ENCODE measurements at places on chromosomes 4 and X.
A peak's percentile ranks its signal among the peaks of the same experiment; 100 is the strongest.

DNA sequence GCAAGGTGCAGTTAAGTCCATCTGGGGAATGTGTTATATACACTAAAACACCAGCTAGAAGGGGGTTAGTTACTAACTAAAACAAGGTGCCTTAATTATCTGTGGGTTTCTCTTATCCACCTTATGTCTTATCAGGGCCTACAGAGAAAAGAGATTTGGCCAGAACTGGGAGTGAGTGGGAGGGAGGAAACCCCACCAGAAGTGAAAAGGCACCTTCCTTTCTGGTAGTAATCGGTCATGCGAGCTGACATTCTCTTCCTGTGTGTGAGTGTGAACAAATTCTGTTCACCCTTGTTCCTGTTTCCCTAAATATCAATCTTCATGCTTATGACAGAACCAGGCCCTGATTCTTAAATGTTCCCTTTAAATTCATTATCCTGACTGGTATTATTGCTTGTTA, 43.5 kb downstream of the SRPX2 start:
- no peak for DNase-seq

DNA sequence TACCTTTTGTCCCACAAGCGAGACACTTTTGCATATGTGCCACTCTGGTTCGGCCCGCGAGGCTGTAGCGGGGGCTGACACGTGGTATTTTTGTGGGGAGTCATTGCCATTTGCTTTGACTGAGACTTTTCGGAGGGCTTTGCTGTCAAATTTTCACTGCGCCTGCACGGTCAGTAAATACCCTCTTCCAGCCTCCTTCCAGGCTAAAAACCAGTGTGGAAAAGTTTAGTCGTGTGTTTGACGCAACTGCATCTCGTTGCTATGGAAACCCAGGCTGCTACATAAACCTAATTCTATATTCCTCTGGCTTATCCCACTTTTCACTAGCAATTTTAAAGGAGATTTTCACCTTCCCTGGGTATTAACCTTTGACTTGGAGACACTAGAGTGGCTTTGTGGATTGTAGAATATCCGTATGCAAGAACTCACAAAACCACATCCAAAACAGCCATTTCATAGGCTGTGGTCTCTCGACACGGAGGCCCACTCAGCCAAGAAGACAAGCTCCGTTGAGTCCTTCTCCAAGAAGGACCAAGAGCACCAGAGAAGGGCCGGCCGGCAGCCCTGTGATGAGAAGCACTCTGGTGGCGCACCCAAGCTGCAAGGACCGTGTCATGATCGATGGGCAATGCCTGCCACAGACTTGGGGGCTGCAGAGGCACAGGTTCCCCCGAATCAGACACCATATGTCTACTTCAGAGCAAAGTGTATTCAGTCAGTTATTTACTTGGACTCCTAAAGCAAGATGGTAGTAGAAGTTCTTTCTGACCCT, 38.4 kb upstream of the ENPP6 start:
- no peak for DNase-seq

DNA sequence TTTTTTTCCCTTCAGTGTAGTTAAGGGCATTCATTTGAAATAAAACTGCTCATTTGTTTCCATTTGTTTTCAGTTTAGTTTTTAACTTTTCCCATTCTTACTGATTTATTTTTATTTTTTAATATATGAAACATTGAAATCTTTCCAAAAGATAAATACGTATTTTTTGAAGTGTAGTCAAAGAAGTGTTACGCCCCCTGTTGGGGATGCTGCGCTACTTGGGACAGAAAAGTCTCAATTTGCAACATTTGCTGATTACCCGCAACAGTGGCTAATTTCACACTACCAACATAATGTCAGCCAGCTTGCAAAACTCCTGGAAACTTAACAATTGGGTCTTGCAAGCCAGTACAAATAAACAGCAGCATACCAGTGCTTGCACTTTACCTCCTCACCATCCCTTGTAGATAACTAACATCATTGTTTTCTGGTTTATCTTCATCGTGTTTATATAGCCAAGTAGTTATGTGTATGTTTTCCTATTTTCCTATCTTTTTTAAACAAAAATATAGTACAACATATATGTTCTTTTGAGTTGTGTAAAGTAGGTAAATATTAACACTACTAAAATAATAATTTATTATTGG, 158.6 kb downstream of the STPG2 start:
- DNase-seq = no peak

DNA sequence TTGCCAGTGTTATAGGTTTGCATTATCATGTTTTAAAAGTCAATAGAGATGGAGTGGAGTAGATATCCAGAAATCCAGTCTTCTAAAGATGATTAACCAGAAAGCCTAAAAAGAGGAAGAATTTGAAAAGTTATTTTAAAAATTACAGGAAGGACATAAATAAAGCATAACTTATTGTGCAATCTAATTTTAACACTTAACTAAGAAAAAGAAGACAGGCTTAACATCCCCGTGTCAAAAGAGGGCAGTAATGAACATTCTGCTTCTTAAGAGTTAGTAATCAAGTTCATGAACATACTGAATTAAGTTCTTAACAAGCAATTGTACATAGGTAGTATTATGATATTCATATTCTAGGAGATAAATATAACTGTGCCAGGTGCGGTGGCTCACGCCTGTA, 39.3 kb downstream of the ELF2 start:
- no peak for DNase-seq

- no peak for DNase-seq
Measured at GRCh38 chrX:87873347-87873941, 355.8 kb downstream of the KLHL4 start.

GRCh38 chr4:106530821-106531220, 162.2 kb upstream of the GIMD1 start:
- no peak for DNase-seq

DNA sequence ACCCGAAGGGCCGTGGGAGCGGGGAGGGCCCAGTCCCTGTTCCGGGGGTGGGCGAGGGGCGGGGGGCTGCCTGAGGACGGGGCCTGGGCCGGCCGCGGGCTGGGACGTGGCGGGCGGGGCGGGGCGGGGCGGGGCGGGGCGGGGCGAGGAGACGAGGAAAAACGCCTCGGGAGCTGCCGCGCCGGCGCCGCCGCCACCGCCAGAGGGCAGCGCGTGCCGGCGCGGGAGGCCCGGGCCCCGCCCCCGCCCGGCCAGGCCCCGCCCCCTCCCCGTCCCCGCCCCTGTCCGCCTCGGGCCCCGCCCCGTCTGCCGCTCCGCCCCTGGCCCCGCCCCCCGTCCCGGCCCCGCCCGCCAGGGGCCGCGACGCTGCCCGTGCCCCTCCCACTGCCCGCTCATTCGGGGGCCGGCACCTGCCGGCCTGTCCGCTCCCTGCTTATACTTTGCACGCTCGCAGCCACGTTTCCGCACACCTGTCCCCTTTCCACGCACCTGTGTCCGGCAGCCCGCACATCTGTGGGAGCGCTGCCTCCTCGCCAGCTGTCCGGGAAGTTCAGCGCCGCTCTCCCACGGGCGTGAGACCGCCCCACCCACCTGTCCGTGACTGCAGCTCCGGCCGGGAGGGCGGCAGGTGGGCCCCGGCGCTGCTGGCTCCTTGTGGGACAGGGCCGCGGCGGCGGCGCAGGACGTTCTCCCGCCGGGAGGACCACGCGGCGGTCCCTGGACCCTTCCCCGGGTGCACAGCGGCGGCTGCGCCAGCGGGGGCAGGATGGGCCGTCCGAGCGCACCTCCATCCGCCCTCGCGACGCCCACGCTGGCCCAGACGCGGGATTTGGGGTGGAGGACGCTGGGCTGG, 1.7 kb upstream of the FGFRL1 start:
- DNase-seq = peak; percentile 92

DNA sequence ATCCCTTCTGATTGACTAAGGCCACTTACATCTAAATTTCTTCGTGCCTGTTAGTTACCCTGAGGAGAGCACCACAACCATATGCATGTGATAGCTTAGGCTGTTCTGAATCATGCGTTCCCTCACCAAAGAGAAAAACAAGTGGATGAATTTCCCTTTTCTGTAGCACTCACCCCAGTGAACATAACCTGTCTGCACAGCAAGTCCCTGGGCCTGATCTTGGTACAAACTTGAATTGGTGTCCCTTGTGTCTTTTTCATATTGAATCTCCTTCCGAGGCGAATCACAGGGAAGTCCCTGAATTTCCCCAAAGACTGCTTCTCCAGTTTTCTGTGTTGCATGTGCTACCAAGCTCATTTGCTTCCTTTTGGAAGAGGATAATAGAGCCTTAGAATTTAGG, 100.4 kb downstream of the KLHL8 start:
- DNase-seq = no peak

GRCh38 chr4:140968371-140968770, 164.9 kb downstream of the RNF150 start:
- no peak for DNase-seq

- DNase-seq = no peak
Measured at GRCh38 chr4:153074486-153074885, 129.8 kb upstream of the TRIM2 start.

GRCh38 chrX:11533199-11533651, 132.5 kb downstream of the ARHGAP6 start:
- DNase-seq = no peak

GRCh38 chrX:789096-789495, 158.5 kb downstream of the SHOX start:
- DNase-seq = no peak

DNA sequence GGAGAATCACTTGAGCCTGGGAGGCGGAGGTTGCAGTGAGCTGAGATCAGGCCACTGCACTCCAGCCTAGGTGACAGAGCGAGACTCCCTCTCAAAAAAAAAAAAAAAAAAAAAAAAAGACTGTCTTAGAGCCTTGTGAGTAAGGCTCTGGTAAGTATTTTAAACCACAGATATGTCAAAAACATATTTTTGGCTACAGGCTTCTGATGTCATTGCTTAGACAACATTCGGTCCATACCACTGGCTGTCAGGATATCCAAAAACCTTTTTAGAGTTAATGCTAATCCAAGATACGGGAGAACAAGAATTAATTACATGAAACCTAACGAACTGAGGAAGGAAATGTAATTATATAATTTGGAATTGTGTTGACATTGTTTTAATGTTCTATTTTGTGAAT, 999.5 kb upstream of the PABPC4L start:
- no peak for DNase-seq

DNA sequence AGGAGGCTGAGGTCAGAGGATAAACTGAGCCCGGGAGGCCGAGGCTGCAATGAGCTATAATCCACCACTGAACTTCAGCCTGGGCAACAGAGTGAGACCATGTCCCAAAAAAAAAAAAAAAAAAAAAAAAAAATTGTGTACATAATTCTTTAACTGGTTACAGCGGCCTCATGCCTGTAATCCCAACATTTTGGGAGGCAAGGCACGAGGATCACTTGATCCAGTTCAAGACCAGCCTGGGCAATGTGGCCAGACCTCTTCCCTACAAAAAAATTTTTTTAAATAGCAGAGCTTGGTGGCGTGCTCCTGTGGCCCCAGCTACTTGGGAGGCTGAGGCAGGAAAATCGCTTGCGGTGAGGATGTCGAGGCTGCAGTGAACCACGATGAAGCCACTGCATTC, 9.3 kb downstream of the KLHL15 start:
- DNase-seq = no peak

GRCh38 chrX:39653691-39654090, 444.1 kb downstream of the BCOR start:
- DNase-seq = no peak

- DNase-seq = no peak
Measured at GRCh38 chr4:104117776-104118175, 376.9 kb downstream of the CXXC4 start.

DNA sequence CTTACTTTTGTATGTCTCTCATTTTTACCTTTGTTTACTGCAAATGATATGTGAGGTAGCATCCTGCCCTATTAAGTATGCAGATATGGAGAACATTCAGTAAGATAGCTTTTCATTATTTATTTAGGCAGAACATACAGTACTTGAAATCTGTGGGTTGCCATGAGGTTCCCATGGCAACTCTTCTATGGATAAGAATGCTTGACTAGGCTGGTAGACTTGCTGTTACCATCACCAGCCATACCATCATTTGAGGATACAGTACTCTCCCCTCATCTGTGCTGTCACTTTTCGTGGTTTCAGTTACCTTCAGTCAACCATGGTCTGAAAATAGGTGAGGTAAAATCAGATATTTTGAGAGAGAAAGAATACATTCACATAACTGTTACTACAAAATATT, 56.7 kb downstream of the NAF1 start:
- DNase-seq = no peak

DNA sequence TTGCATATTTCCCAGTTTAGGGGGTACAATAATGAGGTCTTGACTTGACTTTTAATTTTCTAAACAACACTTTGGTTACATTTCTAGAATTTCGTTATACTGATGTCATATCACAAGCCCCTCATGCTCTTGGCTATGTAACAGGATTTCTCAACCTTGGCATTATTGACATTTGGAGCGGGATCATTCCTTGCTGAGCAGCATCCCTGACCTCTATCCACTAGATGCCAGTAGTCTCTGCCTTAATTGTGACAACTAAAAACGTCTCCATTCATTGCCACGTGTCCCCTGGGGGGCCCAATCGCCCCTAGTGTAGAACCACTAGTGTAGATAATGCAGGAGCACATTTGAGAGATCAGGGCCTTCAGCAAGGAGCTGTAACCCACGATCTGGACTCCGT, 234.2 kb upstream of the MID1 start:
- no peak for DNase-seq

GRCh38 chr4:102501447-102501696, 213 bp downstream of the NFKB1 start:
- DNase-seq = no peak

GRCh38 chr4:22515888-22516541, at the start of gene ADGRA3:
TSS of gene ADGRA3 (minus strand) at chr4:22516066. CDS start at chr4:22515784, 282 bp downstream.
- DNase-seq = peak; percentile 84

DNA sequence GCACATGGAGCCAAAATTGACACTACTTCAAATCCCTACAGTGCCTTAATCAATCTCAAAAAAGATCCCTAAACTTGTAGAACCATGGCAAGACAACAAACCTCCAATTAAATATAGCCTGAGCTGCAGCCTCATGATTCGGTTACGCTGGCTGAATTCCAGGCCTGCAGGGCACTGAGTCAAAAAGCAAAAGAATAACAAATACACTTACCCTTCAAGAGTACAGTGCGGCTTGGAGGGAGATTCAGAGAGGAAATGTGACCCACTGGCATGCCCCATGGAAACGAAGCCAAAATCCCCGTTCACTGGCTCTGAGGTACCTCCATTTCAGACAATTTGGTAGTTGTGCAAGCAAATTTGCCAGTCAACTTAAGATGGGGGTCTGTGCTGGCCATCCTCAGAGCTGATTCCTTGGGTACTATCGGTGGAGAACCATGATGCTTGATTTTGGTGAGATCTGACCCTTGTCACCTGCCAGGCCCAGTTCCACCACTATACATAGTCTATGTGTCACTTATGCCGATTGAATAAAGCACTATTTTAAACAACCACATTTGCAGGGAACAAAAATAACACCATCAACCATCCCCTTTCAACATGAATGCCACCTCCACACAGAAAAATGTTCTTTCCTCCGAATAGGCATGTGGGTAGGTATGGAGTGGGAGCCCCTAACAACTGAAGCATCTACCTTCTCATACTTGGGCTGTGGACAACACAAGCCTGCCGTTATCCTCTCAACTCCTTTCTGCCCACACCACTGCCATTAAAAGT, 2.1 kb downstream of the C4orf54 start:
- DNase-seq = no peak

GRCh38 chr4:12120968-12121367, 692.3 kb upstream of the HS3ST1 start:
- DNase-seq = no peak

GRCh38 chrX:108097380-108097779, 5.8 kb downstream of the ATG4A start:
- DNase-seq = no peak
